ENCODE measurements at places on chromosomes 13 and 19. TPM values are rescaled to one million over a fixed set of nuclear protein-coding genes. Genes with fewer than 3 reads are reported as not detected.

CTXN1 gene
- 0.18 TPM for total RNA-seq

ZNF558 gene
- total RNA-seq = 48.4 TPM

NOTCH3 gene
- total RNA-seq = 3.2 TPM

ZNF69 gene
- 12.9 TPM for total RNA-seq

ITGBL1 gene
- 0.89 TPM for total RNA-seq

ERICH4 gene
- not detected for total RNA-seq

TICAM1 gene
- total RNA-seq = 2.1 TPM

ODAD3 gene
- not detected for total RNA-seq

PALM gene
- total RNA-seq = 3.5 TPM

ZNF665 gene
- 52.1 TPM for total RNA-seq

CEACAM21 gene
- not detected for total RNA-seq

LGALS7B gene
- not detected for total RNA-seq

OR7D4 gene
- total RNA-seq = not detected

TMEM272 gene
- total RNA-seq = 0.15 TPM

PPP1R13L gene
- 1.1 TPM for total RNA-seq

CAB39L gene
- total RNA-seq = 51.9 TPM

KLK4 gene
- not detected for total RNA-seq

FFAR2 gene
- total RNA-seq = not detected

TEX30 gene
- 25.6 TPM for total RNA-seq

GJB6 gene
- not detected for total RNA-seq

PBX4 gene
- total RNA-seq = 0.25 TPM

PALM3 gene
- not detected for total RNA-seq

ICAM4 gene
- total RNA-seq = not detected

ICAM5 gene
- 9.1 TPM for total RNA-seq

HSD17B14 gene
- total RNA-seq = 1.0 TPM

ALOX5AP gene
- total RNA-seq = 512 TPM

PEAK3 gene
- not detected for total RNA-seq

ATCAY gene
- total RNA-seq = not detected

VSIG10L gene
- total RNA-seq = 6.6 TPM

RNF113B gene
- not detected for total RNA-seq

LILRA6 gene
- total RNA-seq = not detected

ZNF791 gene
- 21.4 TPM for total RNA-seq

CHMP2A gene
- total RNA-seq = 54.2 TPM

ACTMAP gene
- total RNA-seq = 3.1 TPM

ZNF708 gene
- 60.8 TPM for total RNA-seq

KLC3 gene
- total RNA-seq = not detected

FPR2 gene
- 7.9 TPM for total RNA-seq

SLC7A10 gene
- not detected for total RNA-seq

CCDC169 gene
- not detected for total RNA-seq

ZNF443 gene
- 2.3 TPM for total RNA-seq

ZSCAN5A gene
- total RNA-seq = 16.2 TPM

SLC8A2 gene
- 0.22 TPM for total RNA-seq

ZNF628 gene
- 1.1 TPM for total RNA-seq
